ENCODE measurements at places on chromosomes 5 and 9.

DNA sequence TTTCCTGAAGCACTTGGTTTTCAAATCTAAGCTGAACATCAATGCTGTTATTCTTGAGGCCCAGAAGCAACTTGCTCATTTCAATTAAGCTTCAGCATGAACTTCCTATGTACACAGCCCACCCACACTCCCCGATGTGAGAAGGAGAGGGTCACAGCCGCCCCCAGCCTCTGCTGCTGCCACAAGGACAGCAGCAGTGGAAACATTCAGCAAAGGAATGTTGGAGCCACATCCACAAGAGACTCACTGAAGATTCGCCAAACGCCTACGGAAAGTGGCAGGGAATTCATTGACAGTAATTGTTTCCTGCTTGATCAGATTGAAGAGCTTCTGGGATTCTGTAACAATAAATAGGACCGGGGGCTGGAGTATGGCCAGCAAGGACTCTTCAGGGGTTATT is 2.9 kb downstream of the TGFBI start:
- DNase-seq, result no peak

DNA sequence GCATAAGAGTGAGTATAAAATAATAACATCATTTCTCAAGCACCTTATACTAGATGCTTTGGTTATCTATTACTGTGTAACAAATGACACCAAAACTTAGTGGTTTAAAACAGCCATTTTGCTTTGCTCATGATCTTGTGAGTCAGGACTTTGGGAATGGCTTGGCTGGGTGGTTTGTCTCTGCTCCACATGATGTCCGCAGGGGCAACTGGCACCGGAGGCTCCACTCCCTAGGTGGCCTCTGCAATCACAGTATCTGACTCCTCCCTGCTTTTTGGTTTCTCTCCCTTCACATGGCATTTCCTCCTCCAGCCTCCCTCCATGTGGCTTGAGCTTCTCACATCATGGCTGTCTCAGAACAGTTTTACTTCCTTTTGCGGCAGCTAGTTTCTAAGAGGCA is 259.5 kb downstream of the GAS1 start:
- no peak for DNase-seq

DNA sequence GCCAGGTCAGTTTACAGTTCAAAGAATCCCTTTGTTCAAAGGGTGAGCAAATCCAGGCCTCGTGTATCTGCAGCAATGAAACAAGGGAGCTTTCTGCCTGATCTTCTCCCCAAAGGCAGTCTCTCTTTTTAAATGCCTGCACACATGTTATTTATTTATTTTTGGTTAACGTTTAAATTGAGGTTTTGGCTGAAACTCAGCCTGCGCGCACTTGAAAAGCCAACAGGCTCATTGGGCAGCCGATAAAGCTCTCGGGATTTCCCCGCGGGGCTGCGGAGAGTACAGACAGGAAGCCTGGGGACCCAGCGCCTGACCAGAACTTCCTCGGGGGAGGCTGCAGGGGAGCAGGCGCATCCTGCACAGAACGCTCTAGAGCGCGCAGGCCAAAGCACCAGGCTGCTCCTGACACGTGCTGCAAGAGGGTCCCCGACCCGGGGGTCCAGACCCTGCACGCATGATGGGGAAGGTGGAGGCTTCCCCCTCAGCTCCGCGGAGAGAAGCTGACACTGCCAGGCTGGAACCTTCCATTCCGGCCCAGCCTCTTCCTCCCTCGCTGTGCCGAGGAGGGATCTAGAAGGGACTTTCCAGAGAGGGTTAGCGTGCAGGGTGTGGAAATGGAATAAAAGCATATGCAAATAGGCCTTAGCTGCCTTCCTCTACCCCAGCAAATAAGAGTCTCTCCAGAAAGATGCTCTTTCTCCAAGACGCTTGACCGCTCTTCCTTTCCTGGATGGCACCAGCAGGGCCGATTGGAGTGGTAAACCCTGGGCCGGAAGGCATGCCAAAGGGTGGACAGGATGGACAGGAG is 46.1 kb downstream of the PTTG1 start:
- DNase-seq, result peak; percentile 89

- no peak for DNase-seq
These were observed 831.5 kb downstream of the MAT2B start for GRCh38 chr5:164336906-164337305.

DNA sequence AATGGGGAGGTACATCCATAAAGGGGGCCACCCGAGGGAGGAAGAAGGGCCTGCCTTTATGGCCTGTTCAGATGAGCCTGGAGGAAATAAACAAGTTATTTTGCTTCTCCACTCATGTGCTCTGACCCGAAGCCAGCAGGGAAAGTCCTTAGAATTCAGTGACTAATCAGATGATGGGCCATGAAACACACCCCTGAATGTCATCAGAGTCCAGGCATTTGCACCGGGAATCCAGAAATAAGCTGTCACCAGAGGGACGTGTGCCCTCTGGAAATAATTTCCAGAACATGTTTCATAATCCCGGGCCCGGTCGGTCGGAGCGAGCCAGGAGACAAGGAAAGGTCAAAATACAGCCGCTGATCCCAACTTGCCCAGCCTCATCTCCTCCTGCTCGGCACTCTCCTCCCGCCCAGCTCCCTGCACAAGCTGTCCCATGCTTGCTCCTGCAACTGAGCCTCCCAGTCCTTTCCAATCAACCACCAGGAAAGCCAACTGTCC is 73.6 kb upstream of the ZNF622 start:
- DNase-seq, result no peak

GRCh38 chr5:147616421-147616820 is 106.6 kb upstream of the DPYSL3 start:
- DNase-seq, result no peak

GRCh38 chr5:133679534-133679933 is 67.2 kb upstream of the FSTL4 start:
- no peak for DNase-seq

GRCh38 chr5:73994963-73995362 is 369.0 kb downstream of the ARHGEF28 start:
- DNase-seq, result no peak

DNA sequence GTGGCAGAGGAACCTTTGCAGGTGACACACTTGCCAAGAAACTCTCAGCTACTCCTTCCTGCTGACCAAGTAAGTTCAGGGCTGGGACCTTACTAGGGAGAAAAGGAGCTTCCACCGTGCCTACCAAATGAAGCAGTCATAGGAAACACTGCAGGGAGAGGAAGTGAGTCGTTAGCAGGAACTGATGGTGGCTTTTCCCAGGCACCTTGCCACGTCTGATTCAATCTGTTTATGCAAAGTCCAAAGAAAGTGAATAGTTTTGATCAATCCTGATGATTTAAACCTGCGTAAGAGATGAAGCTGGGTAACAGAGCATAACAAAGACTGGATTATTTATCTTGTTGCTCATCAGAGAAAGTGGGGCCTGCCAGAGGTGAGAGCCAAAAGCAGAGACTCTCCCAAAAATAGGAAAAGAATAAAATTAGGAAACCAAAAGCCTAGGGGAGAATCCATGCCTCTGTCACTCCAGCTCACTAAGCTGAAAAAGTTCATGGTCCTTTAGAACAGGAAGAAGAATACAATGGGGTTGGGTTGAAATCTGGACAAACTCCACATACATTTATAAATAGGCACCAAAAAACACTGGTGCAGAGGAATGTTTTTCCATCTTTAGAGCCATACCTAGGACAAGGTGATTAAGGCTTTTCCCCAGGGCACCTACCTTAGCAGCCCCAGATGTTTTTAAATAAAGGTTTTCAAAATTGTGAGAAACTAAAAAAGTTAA is 9.3 kb upstream of the PFDN1 start:
- no peak for DNase-seq
